Globus pallidus (tissue), 1 donor: ENCODE measurements at places on chromosomes 12 and 14.

DNA sequence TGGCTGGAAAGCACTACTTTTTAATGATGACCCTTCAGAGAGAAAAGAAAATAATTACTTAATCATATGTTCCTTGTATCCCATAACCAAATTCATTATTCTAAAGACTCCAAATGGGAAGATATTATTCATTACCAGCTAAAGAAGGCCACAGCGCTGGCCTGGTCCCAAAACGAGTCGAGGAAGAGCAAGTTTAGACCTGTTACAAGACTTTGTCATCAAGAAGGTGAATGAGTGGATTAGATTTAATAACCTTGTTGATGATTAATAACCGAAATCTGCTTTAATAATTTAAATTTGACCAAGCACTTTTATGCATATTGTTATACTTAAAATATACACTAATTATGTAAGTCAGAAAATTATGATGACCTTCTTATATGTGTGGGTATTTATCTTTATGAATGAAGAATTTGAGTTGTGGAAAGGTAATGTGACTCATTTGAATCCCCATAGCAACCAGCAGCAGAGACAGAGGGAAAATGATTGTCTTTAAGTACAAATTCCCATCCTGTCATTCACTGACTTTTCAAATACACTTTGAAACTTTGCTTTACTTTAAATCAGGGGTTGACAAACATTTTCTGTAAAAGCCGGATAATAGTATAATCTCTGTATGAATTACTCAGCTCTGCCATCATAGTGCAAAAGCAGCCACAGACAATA lies 200.3 kb upstream of the NPAS3 start:
- no peak for DNase-seq

DNA sequence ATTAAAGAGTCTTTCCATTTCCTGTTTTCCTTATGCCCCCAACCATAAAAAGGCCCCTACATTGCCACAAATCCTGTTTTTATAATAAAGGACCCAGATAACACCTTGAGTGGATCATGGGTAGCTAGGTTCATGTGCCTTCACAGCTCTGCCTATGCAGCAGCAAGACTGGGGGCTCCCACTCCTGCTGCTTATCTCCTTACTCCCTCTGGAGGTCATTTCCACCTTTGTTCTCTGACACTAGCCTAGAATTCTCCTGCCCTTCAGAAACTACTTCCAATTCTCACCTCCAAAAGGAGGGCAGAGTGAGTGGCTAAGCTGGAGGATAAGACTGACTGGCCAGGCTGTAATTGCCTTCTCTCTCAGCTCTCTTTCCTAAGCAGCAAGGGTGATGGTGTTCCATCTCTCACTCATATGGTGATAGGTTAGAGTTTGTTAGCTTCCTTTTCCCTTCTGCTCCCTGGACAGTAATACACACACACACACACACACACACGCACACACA lies 20.0 kb upstream of the STAC3 start:
- DNase-seq = no peak

- DNase-seq = no peak
Observed at GRCh38 chr12:57452181-57452936, 2.7 kb upstream of the INHBE start.

DNA sequence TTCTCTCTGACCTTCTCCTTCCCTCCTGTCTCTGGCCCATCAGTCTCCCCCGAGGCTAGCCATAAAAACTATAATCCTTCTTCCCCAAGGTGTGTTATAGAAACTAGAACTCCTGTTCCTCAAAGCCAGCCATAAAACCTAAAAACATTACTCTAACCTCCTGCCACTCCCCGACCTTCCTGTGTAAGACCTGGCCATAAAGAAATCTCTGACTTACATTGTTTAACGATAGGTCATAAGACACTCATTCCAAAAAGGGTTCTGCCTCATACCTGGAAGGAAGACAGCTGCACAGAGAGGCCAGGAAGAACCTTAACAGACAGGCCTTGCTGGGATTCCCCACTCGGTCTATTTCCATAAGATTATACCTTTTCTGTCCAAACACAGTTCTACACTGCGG lies 70.9 kb upstream of the EEA1 start:
- DNase-seq = no peak
